ENCODE measurements at places on chromosomes 5 and 9. TPM values are rescaled to one million over a fixed set of nuclear protein-coding genes. Genes with fewer than 3 reads are reported as not detected.

GRCh38 chr9:70080481-70081119, 37.0 kb downstream of the MAMDC2 start:
- DNase-seq: no peak

DNA sequence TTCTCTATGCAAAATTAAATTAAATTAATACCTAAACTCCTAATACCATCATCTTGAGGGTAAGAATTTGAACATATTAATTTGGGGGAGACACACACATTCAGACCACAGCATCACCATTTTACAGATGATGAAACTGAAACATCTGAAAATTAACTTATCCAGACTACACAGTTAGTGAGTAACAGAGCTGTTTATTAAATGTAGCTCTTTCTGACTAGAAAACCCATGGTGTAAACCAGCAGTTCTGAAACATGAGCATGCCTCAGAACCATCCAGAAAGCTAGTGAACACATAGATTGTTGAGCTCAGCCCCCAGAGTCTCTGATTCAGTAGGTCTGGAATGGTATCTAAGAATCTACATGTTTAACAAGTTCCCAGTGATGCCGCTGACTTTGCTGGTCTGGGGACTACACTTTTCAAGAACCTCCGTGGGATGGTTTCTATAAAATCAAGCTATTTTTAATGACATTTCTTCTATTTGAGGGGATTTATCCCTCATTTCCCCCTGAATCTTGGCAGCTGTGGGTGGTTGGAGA, 113.5 kb downstream of the RORB start:
- DNase-seq: no peak

- DNase-seq: no peak
Measured at GRCh38 chr9:131149688-131150053, 24.3 kb downstream of the NUP214 start.

DNA sequence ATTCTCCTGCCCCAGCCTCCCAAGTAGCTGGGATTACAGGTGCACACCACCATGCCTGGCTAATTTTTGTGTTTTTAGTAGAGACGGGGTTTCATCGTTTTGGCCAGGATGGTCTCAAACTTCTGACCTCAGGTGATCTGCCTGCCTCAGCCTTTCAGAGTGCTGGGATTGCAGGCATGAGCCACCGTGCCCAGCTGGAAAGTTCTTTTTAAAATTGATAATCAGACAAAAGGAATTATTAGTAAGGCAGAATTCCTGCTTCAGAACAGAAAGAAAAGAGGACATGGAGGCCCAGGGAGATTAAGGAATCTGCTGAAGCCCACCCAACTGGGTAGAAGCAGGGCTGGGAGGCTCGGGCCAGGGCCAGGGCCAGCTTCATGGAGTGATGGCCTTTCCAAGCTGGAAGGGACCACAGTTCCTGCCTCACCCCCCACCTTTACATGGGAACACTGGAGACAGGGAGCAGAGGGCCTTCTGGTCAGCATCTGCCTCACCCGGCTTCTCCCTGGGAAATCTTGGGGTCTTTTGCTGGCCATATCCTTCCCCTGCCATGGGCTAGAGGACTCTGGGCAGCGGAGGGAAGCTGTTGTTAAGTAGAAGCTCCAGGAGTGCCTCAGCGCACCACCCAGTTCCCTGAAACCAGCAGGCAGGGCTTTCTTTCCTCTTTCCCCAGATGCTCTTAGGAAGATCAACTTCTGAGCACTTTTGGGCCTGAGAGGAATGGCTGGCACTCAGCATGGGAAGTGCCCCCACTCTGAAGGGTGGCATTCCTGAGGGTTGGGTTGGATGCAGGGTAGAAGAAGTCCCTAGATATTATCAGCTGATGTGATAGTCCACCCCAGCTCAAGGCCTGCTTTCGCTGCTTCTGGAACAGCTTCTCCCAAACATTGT, 70.1 kb downstream of the RGS3 start:
- no peak for DNase-seq

The STK32A gene
- total RNA-seq: 19.5 TPM

The SMARCA2 gene
- total RNA-seq: 126 TPM

The CAMSAP1 gene
- 38.1 TPM for total RNA-seq

The MIER3 gene
- 71.0 TPM for total RNA-seq

All from tibial nerve (tissue), 4 donors.